ENCODE measurements at places on chromosomes 11 and 22. TPM values are rescaled to one million over a fixed set of nuclear protein-coding genes. Genes with fewer than 3 reads are reported as not detected.

DNA sequence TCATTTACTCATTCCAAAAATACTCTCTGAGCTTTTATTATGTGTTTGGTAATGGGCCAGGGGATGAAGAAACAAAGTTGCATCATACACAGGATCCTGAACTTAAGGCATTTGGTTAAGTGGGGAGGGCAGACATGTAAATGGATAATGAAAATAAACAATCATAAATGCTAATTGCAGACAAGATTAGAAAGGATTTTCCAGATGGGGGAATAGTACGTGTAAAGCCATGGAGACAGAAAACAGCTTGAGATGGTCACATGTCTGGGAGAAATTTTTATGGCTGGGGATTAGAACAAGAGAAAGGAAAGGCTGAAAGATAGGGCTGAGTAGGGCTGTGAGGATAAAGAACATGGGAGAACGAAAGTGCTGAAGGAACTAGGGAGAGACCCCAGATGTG is 534.3 kb upstream of the LARGE1 start:
- no peak overlapping the region for H3K4me3 ChIP-seq
- DNase-seq, result no peak
- H3K27ac ChIP-seq, result no peak overlapping the region
- no peaks in the 10 kb centered on the region for H3K4me1 ChIP-seq
- no peaks in the 10 kb centered on the region for H3K36me3 ChIP-seq

CRYBB3 gene
- not detected for total RNA-seq

GRCh38 chr22:19961868-19962245 is 20.2 kb upstream of the TXNRD2 start:
- peaks cover 27% of the 10 kb centered on the region for H3K4me1 ChIP-seq
- no peaks in the 10 kb centered on the region for H3K27me3 ChIP-seq
- DNase-seq, result no peak
- H3K36me3 ChIP-seq, result peaks cover 18% of the 10 kb centered on the region
- H3K27ac ChIP-seq, result no peak overlapping the region

DNA sequence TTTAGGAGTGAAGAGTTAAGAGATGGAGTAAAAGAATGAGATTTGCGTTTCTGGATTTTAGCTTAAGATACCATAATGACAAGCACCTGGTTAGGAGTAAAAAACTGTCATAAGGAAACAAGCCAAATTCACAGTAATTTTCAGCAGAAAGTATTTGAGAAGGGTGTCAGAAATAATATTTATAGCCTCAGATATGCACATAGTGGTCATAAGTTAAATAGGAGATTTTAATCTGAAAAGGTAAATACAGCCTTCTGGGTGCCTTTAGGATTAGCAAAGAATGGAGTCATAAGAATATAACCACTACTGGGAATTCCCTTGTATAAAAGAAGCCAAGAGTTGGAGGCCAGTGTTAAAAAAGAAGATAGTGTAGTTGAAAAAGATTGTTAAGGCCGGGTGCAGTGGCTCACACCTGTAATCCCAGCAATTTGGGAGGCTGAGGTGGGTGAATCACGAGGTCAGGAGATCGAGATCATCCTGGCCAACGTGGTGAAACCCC is 160.1 kb downstream of the SWAP70 start:
- no peak for DNase-seq
- no peaks in the 10 kb centered on the region for H3K27me3 ChIP-seq
- H3K36me3 ChIP-seq, result no peaks in the 10 kb centered on the region
- H3K27ac ChIP-seq, result no peak overlapping the region
- no peaks in the 10 kb centered on the region for H3K4me1 ChIP-seq
- no peak overlapping the region for H3K4me3 ChIP-seq

DNA sequence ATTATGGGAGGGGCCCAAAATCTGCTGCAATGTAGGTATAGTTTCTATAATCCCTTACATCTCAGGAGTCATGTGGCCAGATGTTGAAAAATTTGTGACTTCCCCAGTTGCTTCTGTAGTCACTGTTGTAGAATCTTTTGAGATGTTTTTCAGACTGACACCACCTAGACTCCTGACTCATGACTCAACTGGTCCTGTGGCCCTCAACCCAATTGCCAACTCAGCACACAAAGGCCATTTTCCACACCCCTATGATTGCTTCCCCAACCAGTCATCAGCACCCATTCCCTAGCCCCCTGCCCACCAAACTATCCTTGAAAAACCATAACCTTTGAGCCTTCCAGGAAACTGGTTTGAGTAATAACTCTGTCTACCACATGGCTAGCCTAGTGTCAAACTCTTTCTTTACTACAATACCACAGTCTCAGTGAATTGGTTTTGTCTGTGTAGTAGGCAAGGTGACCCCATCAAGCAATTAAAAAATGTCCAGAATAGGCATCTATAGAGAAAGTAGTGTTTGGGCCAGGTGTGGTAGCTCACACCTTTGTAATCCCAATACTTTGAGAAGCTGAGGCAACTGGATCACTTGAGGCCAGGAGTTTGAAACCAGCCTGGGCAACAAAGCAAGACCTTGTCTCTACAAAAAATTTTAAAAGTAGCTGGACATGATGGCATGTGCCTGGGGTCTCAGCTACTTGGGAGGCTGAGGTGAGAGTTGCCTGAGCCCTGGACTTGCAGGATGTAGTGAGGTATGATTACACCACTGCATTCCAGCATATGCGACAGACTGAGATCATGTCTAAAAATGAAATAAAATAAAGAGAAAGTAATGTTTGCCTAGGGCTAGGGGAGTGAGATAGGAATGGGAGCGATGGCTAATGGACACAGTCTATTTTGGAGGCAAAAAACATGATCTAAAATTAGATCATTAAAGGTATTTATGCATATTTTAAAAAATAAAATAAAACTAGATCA is 24.1 kb upstream of the FEZ1 start:
- H3K27me3 ChIP-seq, result no peaks in the 10 kb centered on the region
- no peak for DNase-seq
- H3K36me3 ChIP-seq, result no peaks in the 10 kb centered on the region
- no peaks in the 10 kb centered on the region for H3K4me1 ChIP-seq
- no peak overlapping the region for H3K4me3 ChIP-seq

SLC5A1 gene
- not detected for total RNA-seq

- peaks cover 40% of the 10 kb centered on the region for H3K4me1 ChIP-seq
- DNase-seq, result no peak
- no peak overlapping the region for H3K27ac ChIP-seq
- peaks cover 31% of the 10 kb centered on the region for H3K36me3 ChIP-seq
Measured at GRCh38 chr11:35216962-35217678, 78.1 kb downstream of the CD44 start.

Measured in thoracic aorta (tissue), 2 donors.